ENCODE measurements at places on chromosomes 12 and 14.

DNA sequence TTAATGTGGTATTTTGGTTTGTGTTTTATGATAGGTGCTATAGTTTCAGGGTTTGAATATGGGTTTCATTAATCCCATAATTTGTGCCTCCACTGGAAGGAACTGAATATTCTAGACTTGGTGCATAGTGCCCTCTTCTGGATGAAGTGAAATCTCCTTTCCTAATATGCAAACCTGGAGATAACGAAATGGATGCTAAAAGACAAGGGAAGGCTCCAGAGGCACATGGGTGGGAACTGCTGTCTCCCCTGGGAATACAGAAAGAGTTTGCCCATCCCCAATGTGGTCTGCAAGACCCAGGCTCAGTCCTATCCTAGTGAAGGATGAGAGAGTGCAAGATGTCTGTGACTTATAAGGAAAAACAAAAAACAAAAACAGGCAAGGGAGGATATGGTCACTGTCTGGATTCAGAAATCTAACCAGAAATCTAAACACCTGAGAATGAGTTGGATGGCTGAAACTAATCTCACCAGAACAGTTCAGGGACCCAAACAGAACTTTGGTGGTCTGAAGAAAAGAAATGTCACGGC, 142.3 kb upstream of the TMPO start:
- DNase-seq = no peak

DNA sequence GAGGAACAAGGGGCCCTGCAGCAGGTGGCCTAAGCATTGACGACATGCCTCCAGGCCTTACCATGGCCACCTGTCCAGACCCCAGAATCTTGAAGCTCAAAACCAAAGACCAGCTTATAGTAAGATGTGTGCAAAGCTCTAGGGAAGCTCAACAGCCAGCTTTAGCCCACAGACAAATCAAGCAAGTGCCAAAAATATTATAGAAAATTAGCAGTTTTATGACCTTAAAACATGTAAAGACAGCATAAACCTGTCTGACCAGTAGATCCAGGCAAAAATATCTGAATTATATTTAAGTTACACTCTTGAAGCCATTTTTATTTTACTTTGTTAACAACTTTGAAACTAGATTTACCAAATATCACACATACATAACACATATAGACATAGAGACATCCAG, 90.6 kb downstream of the TXNDC16 start:
- DNase-seq = no peak

DNA sequence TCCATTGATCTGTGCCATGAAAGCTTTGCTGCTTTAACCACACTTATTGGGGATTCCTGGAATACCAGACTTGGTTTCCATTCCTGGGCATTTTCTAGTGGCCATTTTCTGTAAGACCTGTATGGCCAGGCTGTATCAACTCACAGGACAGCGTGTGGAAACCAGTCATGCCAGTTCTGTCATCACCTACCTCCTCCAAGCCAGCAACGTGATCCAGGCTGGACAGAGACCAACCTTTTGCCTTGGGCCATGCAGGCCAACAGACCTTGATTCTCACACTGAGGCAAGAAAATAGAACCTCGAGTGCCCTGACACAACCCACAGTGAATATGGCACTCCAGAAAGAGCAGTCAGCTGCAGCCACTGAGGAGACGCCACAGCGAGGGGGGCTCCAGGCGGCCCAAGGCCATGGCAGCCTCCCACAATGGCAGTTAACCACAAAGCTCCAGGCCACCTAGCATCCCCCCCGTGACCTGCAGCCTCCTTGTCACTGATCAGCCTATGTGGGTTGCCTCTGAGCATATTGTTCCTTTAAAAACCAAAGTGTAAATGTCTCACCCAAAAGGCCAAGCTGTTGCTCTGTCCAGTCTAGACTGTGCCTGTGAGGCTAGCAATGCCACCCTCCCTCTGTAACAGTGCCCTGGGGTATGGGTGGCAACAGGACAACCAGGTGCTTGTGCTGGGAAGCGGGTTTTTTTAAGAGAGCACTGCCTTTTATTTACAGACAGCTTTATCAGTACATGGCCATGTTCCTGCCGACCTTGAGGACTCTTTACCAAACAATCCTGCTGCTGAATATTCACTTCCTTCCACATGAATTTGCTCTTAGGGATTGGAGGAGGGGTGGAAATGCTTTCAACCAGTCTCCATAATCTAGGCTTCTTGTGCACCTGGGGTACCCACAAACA, 168.7 kb upstream of the HIF1A start:
- DNase-seq = peak; percentile 57

GRCh38 chr12:93794738-93795137, 117.6 kb downstream of the CRADD start:
- DNase-seq = no peak

DNA sequence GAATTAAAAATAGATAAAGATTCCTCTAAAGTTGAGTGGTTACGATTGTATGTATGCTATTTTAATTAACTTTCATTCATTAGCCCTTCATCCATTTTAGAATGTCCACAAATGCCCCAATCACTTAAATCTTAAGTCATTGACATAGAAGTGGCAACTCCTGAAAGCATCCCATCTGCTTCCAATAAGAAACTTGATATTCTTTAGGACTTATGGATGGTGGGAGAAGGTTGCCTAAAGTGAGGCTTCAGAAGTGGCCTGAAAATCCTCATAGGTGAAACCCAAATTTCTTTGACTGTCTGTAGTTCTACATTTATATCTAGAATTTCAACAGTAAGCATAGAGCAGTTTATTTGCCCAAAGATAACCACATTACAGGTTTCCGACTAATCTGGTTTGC, 161.7 kb upstream of the HMGA2 start:
- no peak for DNase-seq

DNA sequence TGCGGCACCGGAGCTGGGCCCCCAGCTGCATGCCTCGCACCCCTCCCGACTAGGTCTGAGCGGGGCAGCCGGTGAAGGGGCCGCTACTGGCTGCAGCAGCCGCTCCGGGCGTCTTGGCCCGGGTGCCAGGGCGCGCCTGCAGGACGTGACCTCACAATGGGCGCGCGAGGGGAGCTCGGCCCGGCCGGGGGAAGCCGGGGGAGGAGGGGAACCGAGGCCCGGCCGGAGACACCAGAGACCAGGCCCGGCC, 353 bp downstream of the BAG5 start:
- no peak for DNase-seq

GRCh38 chr14:45070215-45070614, 13.7 kb upstream of the PRPF39 start:
- DNase-seq = no peak

- no peak for DNase-seq
Measured at GRCh38 chr12:51080136-51080535, 3.3 kb downstream of the CSRNP2 start.

- DNase-seq = no peak
Measured at GRCh38 chr12:69884386-69884785, 59.4 kb downstream of the MYRFL start.

DNA sequence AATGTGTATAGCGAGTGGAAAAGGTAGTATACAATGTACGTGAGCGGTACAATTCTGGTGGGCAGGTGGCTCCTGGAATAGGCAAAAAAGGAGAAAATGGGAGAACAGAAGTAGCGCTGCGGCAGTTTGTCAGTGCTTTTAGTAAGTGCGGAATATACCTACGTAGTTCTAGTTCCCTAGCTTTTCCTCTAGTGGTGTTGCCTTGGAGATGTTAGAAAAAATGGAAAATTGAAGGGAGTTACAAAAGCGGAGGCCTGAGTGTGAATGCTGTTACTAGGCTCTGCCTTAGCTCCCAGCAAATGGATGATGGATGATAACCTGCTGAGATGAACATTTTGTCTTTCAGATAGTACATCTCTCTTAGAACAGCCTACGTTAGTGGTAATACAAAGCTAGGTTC, 1.1 kb downstream of the TTC8 start:
- no peak for DNase-seq

DNA sequence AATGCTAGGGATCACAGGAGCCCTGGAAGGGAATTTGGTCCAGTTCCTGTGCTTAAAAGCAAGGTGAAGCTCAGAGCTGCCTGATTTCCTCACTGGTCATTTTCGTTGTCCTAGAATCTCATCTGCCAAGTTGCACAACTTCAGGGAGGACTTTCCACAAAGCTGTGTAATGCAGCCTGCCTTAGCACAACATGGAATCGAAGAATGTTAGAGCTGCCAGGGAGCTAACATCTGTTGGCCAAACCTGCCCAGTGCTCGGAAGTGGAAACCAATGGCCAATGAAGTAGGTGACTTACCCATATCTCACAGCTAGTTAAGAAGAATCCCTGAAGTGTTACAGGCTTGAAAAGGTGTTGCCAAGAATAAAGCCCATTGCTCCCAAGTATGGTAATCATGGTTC, 79.9 kb upstream of the SSTR1 start:
- DNase-seq = no peak

GRCh38 chr14:65731933-65732506, 319.5 kb downstream of the FUT8 start:
- no peak for DNase-seq

- DNase-seq = no peak
Measured at GRCh38 chr12:59657266-59657665, 61.4 kb downstream of the SLC16A7 start.

DNA sequence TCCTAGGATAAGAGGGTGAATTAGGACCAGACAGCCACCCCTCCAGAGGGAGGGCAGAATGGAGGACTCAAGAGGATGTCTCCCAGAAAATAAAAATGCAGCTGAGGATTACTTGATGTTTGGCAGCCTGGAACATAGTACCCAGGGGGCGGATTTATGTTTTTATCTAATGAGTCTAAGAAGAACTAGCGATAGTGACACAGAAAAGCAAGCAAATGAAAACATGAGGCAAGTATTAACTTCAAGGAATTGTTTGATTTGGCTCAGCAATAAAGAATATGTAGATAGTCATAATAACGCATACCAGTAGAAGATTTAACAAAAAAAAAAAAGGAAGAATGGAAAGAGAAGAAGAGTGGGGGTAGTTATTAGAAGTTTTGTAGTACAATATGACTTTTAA, 10.0 kb upstream of the SLC7A8 start:
- no peak for DNase-seq

- no peak for DNase-seq
Measured at GRCh38 chr12:28425526-28425925, 235.3 kb downstream of the CCDC91 start.

DNA sequence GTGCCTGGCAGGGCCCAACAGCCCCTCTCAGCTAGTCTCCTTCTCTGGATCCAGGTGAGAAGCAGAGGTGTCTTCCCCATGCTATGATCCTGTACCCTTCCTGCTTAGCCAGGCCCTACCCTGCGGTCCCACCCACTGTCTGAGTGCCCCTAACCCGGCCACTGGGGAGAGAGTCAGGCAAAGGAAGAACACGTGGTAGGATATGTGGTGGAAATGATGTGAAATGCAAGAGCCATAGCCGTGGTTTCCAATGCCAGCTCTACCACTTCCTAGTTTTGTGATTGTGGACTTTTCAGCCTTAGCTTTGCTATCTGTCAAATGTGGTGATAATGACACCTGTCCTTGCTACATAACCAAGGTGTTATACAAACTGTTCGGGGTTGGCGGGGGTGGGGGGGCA, 15.8 kb downstream of the KRT2 start:
- no peak for DNase-seq

DNA sequence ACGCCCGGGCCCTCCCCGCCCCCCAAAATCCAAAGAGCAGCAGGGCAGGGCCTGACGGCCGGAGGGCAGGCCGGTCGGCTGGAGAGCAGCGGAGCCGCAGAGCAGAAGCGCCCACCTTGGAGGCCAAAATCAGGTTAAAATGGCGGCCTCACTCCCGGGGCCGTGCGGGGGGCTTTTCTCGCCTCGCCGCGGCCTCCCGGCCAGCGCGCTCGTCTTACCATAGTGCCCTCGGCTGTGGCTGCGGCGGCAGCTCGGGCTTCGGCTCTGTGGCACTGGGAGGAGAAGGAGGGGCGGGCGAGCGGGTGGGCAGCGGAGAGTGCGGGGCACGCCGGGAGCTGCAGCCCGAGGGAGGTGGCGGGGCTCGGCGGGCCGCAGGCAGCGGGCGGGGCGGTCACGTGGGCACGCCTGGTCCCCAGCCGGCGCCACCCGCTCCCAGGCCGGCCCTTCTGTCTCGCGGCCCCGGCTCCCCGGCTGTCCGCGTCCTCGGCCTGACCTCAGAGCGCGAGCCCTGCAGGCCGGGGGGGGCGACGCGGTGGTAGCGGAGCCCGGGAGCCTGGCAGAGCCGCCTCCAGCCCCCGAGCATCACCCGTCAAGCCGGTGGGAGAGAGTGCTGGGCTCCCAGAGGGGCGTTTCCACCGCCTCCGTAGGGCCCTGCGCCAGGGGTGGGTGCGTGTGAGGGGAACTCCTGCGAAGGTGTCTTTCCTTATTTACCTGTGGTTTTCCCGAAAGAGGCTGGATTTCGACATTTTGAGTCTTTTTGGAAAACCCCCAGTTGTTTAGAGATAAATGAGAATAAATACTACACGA, at the start of gene CFL2:
CFL2 (minus strand) TSS at position 274 of the 807 bp plus-strand sequence; CDS start at position 221, 53 bp downstream.
- peak; percentile 90 for DNase-seq

DNA sequence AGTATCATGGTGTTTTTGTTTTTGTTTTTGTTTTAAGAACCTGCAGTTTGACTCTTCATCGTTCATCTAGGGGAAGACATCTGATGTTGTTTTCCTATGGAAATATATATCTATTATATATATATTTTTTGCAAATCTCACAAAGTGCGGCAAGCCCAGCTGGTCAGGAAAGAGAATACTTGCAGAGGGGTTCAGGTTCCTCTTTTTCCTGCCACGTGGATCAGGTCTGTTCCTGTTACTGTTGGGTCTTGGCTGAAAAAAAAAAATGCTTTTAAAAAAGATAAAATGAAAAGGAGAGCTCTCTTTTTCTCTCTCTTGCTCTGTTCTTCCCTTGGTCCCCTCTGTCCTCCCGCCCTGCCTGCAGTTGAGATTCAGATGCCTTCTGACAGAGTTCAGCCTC, 179.4 kb upstream of the BCL2L14 start:
- DNase-seq = no peak

All from lower lobe of right lung (tissue), 2 donors.